Right lung (tissue), 10 donors: ENCODE measurements at places on chromosomes 7 and 10. TPM values are rescaled to one million over a fixed set of nuclear protein-coding genes. Genes with fewer than 3 reads are reported as not detected.

DNA sequence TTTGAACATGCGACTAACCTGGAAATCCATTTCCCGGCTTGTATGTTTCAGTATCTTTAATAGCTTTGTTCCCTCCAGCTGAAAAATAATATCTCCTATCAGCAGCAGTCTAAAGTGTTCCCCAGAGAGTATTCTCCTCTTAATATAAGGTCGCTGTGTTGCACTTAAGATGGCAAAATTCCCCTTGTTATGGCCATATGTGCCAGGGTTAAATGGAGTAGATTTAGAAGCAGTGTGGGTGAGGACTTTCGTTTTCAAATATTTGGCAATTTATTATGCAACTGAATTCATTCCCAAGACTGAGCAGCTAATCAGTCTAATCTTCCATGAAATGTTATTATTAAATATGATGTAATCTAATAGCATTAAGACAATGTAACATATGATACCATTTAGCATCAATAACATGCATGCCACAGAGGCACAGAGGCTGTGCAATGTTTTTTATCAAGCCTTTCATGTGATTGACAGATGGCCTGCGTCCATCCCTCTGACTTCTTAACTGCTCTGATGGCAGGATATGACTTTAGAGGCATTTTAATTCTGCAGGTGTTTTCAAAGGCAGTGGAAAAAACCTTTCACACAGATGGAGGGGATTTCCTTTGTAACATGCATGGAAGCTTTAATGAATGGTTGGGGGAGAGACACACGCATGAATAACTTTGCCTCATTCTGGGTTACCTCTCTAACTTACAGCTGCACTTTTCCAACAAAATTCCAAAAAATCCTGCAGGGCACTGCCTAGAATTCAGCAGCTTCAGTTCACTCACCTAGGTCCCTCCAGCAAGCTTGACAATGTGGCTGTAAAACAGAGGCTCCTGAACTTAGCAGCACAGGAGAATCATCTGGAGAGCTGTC, 55.1 kb upstream of the ZPBP start:
- no peak for DNase-seq

DNA sequence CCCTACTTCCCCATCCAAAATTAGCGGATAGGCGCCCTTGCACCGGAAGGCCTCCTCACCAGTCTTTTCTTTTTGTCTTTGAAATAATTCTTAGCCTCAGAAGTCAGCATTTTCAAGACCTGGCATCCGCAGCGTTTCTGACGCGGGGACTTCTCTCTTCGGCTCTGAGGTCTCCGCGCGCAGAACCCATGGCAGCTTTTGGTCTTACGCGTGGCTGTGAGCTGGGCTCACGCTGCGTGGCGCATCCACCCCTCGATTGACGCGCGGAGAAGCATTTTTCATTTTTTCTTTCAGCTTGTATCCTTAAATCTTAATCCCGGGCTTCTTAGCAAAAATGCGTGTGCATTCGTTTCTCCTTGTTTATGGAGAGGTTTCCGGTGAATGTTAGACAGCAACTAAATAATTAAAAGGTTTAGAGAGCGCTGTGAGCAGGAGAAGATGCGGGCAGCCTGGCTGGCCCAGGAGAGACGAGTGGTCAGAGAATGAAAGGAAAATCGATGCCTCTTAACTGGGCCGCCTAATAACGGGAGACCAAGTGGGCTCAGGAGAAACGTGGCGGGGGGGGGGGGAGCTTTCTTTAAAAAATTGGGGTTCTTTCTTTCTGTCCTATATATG, 2.0 kb upstream of the GATA3 start:
- DNase-seq, result no peak

GRCh38 chr10:5446390-5446926, 34.1 kb downstream of the NET1 start:
- peak; percentile 86 for DNase-seq

DNA sequence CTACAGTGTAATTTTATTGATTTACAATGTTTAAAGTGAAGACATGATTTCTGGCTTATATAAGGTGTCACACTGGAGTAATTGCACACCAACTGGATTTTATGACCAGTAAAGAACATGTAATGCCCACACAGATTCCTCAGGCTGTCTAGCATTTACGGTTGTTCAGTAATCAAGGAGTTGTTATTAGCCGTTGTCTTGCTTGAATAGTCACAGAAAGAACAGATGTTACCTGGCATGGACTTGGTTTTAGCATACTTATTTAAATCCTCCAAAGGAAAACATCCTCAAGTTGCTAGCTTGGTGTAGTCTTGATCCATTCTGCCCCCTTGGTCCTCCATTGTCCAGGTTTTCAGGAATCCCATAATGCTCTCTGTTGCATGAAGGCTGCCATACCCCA, 65.8 kb downstream of the POU6F2 start:
- DNase-seq, result no peak

- DNase-seq, result no peak
These were observed 222.8 kb downstream of the GALNT17 start for GRCh38 chr7:71354716-71355115.

- no peak for DNase-seq
These were observed 14.7 kb upstream of the LRRN3 start for GRCh38 chr7:111076205-111076604.

ATP6V0A4 gene
- polyA plus RNA-seq, result 0.69 TPM

- DNase-seq, result no peak
These were observed 73.1 kb downstream of the TEX36 start for GRCh38 chr10:125609859-125610258.

SYT15 gene
- 26.5 TPM for polyA plus RNA-seq

HOXA5 gene
- 91.7 TPM for polyA plus RNA-seq

CRHR2 gene
- 0.26 TPM for polyA plus RNA-seq

LDB3 gene
- 1.9 TPM for polyA plus RNA-seq

GRCh38 chr10:12588091-12588860, 238.9 kb downstream of the CAMK1D start:
- no peak for DNase-seq

GRCh38 chr7:26420422-26421019, 128.9 kb downstream of the SNX10 start:
- no peak for DNase-seq

GRCh38 chr10:104683567-104683966, 42.5 kb downstream of the SORCS3 start:
- no peak for DNase-seq

GRCh38 chr7:154232700-154233099, 180.5 kb downstream of the DPP6 start:
- no peak for DNase-seq

GRCh38 chr10:43181146-43181545, 42.9 kb downstream of the CSGALNACT2 start:
- DNase-seq, result no peak

DNA sequence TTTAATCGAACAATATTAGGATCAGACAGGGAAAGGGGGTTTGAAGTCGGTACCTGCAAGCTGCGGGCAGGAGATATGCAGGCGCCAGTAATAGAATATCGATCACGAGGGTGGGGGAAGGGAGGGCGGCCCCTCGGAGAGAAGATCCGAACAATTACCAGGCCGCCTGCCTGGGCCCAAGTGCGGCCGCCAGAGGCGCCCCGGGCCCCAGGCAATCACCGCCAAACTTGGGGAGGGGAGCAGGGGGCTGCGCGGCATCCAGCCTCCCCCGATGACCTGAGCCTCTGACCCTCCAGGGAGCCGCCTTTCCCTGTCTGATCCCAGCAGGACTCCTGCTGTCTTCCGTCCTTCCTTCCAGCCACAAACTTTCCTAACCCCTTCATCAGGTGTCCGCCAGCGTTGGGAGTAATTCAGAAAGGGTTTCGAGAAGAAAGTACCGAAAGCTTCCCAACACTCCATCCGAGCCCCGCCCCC, 1.1 kb downstream of the NKX1-2 start:
- no peak for DNase-seq

DNA sequence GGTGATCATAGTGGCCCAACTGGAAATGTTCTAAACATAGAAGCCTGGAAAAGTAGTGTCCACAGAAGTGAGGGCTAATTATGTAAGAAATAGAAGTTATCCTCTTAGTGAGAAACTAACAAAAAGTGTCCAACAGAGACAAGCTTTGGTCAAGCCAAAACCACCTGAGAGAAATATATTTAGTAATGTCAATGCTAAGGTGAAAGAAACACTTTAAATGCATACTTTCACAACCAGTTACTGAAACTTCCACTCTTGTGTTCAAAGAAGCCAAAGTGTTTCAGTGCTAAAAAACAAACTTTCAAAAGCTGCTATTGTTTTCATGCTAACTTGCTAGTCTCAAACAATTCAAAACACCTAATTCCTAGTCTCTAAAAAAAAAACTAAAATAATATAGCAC, 18.1 kb downstream of the RAB11FIP2 start:
- no peak for DNase-seq

OTUD1 gene
- 14.5 TPM for polyA plus RNA-seq

CYP3A5 gene
- polyA plus RNA-seq, result 15.1 TPM

GRCh38 chr7:6430271-6430940, 17.3 kb downstream of the DAGLB start:
- DNase-seq, result no peak

GRCh38 chr10:3542185-3542611, 242.8 kb downstream of the KLF6 start:
- no peak for DNase-seq

- DNase-seq, result no peak
These were observed 168.3 kb upstream of the LRGUK start for GRCh38 chr7:133958822-133959221.

DNA sequence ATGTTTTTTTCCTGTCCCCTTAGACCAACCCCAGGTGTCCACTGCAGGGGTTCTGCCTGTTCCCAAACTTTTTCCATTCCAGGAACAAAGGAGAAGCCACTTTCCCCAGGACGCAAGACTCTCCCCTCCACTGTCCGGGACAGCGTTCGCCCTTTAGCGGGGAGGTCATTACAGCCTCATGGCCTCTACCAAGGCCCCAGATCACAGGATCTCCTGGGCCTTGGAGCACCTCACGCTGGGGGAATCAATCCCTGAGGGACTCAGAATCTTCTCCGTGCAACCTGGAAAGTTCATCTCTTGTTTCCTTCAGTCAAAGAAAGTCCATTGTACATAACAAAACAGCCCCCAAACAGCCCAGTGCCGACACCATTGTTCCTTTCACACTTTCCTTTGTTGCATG, 41.2 kb downstream of the MKI67 start:
- no peak for DNase-seq

CDK13 gene
- polyA plus RNA-seq, result 70.6 TPM

DNA sequence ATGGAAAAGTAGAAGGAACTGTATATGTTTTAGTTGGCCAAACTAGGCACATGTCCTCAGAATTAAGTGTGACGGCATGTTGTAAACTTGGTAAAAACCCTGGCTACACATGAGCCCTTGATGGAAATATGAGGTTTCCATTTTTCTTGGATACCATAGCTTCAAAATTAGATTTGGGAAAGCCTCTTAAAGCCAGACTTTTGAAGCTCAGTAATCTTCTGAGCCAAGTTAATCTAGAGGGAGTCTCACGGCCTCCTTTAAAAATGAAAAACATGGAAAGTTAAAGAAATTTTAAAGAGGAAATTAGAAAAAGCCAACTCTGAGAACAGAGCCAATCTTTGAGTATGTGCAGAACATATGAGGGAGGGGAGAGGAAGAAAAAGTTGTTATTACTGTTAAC, 376.0 kb downstream of the CTNNA3 start:
- DNase-seq, result no peak

GRCh38 chr7:79381921-79382320, 71.5 kb downstream of the MAGI2 start:
- no peak for DNase-seq

DNA sequence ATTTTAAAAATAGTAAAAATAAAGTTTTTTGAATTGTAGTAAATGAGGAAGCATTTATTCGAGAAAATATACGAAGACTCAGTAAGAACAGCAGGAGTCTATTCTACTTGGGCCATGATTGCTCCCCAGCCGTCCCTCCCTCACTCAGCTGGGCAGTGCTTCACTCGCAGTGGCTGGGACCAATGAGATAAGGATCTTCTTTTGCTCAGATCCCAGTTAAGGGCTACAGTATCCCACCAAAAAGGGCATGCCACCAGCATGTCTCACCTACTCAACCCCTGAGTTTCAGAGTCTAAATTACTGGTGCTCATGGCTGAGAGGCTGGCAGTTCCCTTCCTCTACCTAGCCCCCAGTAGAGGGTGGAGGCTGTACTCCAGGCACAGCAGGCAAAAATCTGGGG, 455.7 kb upstream of the PFKP start:
- DNase-seq, result no peak

PLXDC2 gene
- 127 TPM for polyA plus RNA-seq

- no peak for DNase-seq
These were observed 25.7 kb downstream of the HDAC9 start for GRCh38 chr7:18521236-18521589.

GATA3 gene
- polyA plus RNA-seq, result 2.1 TPM

DNA sequence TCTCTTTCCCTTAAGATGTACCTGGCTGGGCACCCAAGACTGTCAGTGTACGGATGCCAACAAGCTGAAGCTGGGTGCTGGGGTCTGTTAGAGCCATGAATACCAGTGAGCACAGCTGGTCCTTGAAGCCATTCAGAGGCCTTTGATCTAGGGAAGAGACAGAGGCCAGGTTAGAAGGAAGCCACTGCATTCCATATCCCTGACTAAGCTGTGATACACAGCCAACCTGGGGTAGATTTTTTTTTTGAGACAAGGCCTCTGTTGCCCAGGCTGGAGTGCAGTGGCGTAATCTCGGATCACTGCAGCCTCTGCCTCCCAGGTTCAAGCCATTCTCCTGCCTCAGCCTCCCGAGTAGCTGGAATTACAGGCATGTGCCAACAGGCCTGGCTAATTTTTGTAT, 20.8 kb downstream of the ZDHHC16 start:
- no peak for DNase-seq

- DNase-seq, result no peak
These were observed 266.1 kb downstream of the GLI3 start for GRCh38 chr7:41970941-41971340.

GRCh38 chr10:26697163-26697921, at the start of gene PDSS1:
PDSS1 (plus strand) TSS chr10:26697701; CDS start chr10:26697712, 11 bp downstream.
- DNase-seq, result peak; percentile 77

CCL26 gene
- 0.21 TPM for polyA plus RNA-seq

DNA sequence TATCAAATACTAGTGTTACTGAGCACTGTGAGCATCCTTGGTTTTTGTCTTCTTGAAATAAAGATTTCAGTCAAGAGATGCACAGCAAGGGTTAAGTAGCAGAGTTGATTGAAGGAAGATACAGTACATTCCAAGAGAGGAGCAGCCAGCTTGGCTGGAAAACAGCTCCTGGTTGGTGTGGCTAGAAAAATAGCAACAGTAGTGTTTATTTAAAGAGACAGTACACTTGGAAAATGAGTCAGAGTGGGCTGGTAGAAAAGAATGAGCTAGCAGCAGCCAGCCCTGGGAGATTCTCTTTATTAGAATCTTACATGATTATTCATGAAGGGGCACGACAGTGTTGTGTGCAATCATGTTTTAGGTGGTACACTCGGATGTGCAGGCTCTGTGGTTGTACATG, 1016.4 kb upstream of the SORCS1 start:
- no peak for DNase-seq

POU6F2 gene
- 0.13 TPM for polyA plus RNA-seq

GRCh38 chr10:49508249-49508648, 30.7 kb downstream of the ERCC6 start:
- no peak for DNase-seq

GRCh38 chr10:23525406-23525805, 86.5 kb downstream of the OTUD1 start:
- DNase-seq, result no peak

NOS3 gene
- 7.5 TPM for polyA plus RNA-seq

FAM180A gene
- polyA plus RNA-seq, result 0.21 TPM
